Subcutaneous preadipocyte (primary cell): ENCODE measurements at places on chromosomes 6 and 20. TPM values are rescaled to one million over a fixed set of nuclear protein-coding genes. Genes with fewer than 3 reads are reported as not detected.

DNAJC5 gene
- total RNA-seq: 31.2 and 45.4 TPM in 2 replicates

KIF25 gene
- not detected in 2 replicates for total RNA-seq

KHDC3L gene
- total RNA-seq: not detected in 2 replicates

ANKEF1 gene
- total RNA-seq: 1.1 and 1.4 TPM in 2 replicates
